NCI-H1105 treated with DMSO at 0.1 percent for 48 hours (cell line): ENCODE measurements at places on chromosomes 2 and 18.
A peak's percentile ranks its signal among the peaks of the same experiment; 100 is the strongest.

- DNase-seq: no peak
These were observed 111.7 kb downstream of the CCDC102B start for GRCh38 chr18:68909579-68909978.

GRCh38 chr2:88212251-88212790 lies 42.2 kb downstream of the THNSL2 start:
- peak; percentile 17 for DNase-seq

DNA sequence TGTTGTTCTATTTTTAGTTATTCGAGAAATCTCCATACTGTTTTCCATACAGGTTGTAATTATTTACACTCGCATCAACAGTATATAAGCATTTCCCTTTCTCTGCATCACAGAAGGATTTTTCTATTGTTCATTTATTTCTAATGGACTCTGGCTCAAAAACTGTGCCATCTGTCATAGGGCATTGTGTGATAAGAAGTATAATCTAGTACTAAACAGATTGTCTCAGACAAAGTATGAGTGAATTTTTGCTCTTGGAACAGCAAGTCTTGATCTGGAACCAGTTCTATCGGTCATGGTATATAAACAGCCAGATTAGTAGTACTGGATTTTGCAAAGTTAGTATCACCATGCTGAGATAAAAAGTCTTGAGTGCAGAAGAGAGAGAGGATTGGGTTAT lies 145.8 kb downstream of the KIAA1328 start:
- DNase-seq: no peak

DNA sequence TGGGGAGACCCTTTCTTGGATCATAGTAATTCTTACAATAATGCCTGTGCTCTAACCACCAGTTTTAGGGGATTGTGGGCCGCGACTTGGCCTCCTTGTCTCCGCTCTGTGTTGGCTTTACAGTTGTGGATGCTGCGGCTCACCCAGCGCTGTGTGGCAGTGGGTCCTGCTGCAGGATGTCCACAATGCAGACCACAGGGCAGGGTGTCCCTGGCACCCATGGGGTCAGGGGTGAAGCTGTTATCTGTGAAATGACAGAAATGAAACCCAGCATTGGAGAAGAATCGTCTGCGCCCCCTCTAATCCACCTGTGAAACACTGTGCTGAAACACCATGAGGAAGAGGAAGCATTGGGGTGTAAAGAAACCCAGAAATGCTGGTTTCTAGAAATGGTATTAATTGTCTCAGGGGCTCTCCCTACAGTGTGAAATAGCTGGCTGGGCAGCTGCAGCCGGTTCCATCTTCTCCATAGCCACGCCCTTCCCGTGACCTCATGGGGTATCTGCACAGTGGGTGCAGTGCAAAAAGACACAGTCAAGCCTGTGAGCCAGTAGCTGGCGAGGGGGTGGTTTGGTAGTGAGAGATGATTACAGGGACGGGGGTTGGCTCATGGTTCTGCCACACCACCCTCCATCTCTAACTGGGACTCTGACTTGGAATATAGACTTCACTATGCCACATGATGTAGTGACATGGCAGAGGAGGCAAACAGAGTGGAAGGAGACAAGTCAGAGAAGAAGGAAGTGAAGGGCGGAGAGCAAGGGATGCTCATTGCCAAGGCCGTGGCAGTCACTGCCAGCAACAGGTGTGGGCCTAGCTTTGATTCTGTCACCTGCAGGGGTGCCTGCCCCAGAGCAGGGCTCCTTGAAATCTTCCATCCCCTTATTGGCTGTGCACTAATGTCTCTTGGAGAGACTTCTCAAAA lies 16.2 kb downstream of the INPP4A start:
- no peak for DNase-seq

DNA sequence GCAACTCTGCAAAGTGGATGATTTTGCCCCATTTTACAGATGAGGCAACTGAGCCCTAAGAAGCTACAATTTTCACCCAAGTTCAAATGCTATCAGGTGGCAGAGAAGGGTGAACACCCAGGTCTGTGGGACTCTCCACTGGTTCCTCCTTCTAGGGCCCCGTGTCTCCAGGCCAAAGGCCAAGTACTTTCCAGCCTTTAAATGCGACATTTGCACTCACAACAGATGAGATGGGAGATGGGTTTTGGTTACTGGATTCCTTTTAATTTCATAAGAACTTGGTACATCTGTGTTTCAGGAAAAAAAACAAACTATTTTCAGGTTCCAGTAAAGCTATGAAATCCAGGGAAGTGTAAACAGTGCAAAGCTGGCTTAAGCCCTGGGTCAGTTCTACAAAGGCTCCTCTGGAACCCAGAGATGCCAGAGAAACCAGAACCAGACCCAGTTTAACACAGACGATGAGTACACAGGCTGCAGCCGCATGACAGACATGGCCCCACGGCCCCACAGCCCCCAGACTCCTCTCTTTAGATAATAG lies 361.7 kb downstream of the ANAPC1 start:
- DNase-seq: no peak

- peak; percentile 83 for DNase-seq
These were observed 174.0 kb downstream of the SMAD2 start for GRCh38 chr18:47756364-47757016.

GRCh38 chr2:215420471-215420935 lies 15.4 kb downstream of the FN1 start:
- DNase-seq: no peak

DNA sequence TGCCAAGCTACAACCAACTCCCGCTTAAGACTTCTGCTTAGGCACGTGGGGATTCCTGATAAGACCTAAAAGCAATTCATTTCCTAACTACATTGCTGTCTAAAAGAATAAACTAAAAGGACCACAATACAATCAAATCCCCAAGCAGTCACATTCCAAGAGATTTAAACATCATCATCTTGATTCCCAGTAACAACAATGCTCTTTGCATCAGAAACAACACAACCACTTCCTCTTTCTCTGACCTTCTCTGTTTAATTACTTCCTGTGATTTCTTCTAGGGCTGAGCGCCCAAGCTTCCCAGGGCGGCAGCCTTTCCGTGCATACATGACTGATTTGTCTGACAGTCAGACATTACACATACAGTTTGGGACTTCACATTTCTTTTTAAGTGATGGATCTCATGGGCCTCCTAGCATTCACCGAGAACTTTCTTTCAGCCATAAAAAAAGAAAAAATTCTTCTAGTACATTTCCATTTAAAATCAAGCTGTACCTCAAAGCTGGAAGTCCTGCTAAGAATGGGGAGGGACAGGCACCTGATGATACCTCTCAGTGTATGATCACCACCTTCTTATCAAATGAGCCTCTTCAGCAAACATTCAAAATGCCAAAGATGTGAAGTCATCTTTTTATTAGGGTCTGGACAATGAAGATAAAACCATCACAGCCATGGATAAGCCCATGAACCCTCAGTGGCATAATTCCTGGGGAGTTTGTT lies 11.5 kb downstream of the SPRED2 start:
- no peak for DNase-seq

- DNase-seq: peak; percentile 3
These were observed 731.1 kb upstream of the SLC8A1 start for GRCh38 chr2:41182961-41183360.

DNA sequence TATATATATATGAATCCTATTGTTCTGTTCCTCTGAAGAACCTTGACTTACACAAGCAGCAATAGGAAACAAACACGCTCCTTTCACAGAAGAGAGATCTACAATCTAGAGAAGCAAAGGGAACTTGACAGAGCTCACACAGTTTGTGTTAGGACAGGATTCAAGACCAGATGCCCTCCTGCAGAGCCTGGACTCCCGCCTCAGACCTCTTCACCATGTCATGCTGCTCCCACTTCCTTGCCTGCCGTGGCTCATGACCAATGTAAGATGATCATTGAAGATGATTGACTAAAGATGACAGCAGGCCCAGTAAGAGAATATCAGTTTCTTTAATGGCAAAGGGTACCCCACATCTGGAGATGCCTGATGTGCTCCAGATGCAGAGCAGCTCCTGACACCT lies 111.2 kb upstream of the AGAP1 start:
- no peak for DNase-seq

GRCh38 chr2:181627545-181627944 lies 29.4 kb downstream of the CERKL start:
- no peak for DNase-seq

DNA sequence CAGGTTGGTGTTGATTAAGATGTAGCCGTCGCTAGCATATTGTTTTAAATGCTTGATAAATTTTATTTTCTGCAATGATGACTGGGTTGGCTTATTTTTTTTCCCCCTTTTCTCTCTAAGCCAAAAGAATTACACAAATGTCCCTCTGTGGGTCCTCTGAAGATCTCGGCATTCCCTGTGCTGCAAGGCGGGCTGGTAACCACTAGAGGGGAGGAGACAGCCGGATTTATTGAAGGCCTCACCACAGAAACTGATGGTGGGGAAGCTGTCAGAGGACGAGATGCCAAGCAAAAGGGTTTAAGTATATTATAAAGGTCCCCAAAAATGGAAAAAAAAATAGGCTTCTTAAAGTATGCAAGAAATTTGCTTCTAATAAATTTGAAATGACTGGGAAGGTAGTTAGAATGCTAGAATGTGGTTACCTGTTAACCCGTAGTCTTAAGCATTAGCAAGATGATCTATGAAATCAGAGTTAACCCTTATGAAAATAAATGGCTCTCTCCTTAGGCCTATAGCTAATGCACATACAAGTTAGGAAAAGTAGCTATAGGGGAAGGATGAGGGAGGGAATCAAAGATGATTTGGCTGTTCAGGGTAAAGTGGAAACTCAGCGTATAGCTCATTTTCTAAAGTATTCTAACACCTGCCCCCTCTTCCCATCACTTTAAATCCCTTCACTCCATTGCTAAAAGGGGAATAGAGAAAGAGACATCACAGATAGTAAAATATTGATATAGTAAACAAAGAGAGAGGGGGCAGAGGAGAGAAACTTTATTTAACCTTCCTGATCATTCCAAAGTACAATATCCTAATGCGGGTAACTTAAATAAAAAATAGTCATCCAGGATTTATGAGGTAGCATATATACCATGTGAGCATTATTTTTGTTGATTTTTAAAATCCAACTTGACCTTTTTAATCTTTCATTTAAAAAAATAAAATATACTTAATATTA lies 894.5 kb upstream of the POU3F3 start:
- peak; percentile 22 for DNase-seq

GRCh38 chr2:128642821-128643220 lies 324.2 kb upstream of the HS6ST1 start:
- no peak for DNase-seq

DNA sequence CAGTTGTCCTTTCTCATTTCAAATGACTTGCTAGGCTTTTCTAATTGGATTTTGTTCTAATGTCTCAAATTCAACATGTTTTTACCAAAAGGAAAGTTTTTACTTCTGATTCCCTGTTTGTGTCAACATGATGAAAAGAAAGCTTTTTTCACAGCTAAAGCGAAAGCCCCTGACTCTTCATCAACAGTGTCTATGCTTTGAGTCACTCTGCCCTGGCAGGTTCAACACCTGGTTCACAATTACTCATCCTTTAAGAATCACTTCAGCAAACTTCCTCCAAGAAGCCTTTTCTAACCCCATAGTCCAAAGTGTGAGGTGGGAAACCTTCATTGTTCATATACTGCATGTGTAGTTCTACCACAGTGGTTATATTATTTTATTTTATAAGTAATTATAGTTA lies 7.6 kb upstream of the DSG2 start:
- no peak for DNase-seq

DNA sequence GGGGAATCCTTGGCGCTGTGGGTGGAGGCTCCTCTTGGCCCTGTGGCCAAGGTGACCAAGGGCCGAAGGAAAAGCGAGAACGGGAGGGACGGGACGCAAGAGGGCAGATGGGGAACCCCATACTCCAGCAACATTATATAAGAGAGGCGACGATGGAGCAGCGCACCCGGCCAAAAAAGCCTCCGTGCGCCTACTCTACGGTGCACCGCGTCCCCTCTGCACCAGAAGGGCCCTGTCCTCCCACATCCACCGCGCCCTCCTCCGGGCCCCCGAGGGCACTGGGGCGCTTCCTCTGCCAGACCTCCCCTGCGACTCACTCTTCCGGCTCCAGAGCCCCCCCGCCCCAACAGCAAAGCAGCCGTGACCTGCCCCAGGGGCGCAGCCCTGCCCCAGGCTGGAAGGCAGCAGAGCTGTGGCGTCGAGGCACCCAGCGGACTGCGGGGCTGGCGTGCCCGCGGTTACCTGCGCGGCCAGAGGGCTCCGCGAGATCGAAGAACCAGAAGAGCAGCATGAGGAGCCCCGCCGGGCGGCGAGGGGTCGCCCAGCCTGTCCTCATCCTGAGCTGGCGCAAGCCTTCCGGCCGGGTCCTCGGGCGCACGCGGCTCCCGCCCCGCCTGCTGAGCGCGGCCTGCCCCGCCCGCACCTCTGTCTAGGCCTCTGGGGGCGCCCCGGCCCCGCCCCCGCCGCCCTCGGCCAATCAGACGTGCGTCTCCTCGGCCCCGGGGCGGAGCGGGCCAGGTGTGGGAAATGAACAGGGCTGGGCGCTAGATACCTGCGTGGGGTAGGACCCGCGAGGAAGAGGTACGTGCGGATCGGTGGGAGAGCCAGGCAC lies 106.3 kb upstream of the CD302 start:
- DNase-seq: no peak

DNA sequence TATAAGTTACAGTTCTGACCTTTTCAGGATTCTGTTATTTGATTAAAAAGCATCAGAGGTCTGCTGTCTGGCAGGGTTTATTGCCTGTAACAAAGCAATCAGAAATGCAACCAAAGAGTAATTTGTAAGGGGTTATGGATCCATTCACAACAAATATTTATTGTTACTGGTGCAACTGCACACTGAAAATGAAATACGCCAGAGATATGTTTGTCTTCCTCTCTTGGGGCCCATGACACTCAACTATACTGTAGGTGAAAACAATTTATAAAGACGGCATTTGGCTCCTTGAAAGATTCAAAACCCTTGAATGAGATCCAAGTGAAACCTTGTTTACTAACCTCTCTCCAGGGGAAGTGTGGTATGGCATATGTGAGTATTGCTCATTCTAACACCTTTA lies 452.2 kb downstream of the MBD2 start:
- peak; percentile 38 for DNase-seq

GRCh38 chr18:6009756-6010155 lies 114.4 kb upstream of the TMEM200C start:
- no peak for DNase-seq

GRCh38 chr18:58493516-58494253 lies 135.2 kb downstream of the ALPK2 start:
- peak; percentile 80 for DNase-seq

- DNase-seq: peak; percentile 23
These were observed 36.8 kb upstream of the GPD2 start for GRCh38 chr2:156399224-156399949.

- DNase-seq: no peak
These were observed 279.1 kb upstream of the CNTNAP5 start for GRCh38 chr2:123746006-123746405.

- DNase-seq: no peak
These were observed 289.6 kb downstream of the METTL4 start for GRCh38 chr18:2281523-2282199.

- DNase-seq: no peak
These were observed 31.3 kb downstream of the KIAA2012 start for GRCh38 chr2:202104286-202104870.

GRCh38 chr2:197137231-197137630 lies 173.3 kb downstream of the ANKRD44 start:
- no peak for DNase-seq

- no peak for DNase-seq
These were observed 138.6 kb upstream of the MSH6 start for GRCh38 chr2:47644351-47644750.
